ENCODE measurements at places on chromosomes 6 and 20. TPM values are rescaled to one million over a fixed set of nuclear protein-coding genes. Genes with fewer than 3 reads are reported as not detected.

The CTSA gene
- total RNA-seq, result 101 TPM

The HFE gene
- 1.4 TPM for total RNA-seq

The C20orf96 gene
- total RNA-seq, result 2.8 TPM

The CCR6 gene
- total RNA-seq, result 5.2 TPM

The TCF15 gene
- not detected for total RNA-seq

The PGBD1 gene
- total RNA-seq, result 1.2 TPM

The GRM1 gene
- total RNA-seq, result not detected

The OR12D3 gene
- not detected for total RNA-seq

The ZNF311 gene
- total RNA-seq, result 0.43 TPM

The SPATS1 gene
- total RNA-seq, result not detected

The MAPK13 gene
- total RNA-seq, result 44.9 TPM

The PRR18 gene
- total RNA-seq, result not detected

The PHF3 gene
- total RNA-seq, result 78.5 TPM

The CYP39A1 gene
- not detected for total RNA-seq

The PLCB1 gene
- total RNA-seq, result 15.1 TPM

The CD109 gene
- total RNA-seq, result 1.0 TPM

The SAMD5 gene
- total RNA-seq, result not detected

The ETV7 gene
- total RNA-seq, result 0.44 TPM

The DDO gene
- not detected for total RNA-seq

The ULBP3 gene
- total RNA-seq, result 0.79 TPM

The GLP1R gene
- total RNA-seq, result 0.07 TPM

The TAAR8 gene
- not detected for total RNA-seq

The LAMA5 gene
- total RNA-seq, result 4.3 TPM

The THEMIS gene
- 55.5 TPM for total RNA-seq

The PTCRA gene
- total RNA-seq, result not detected

The EPHA7 gene
- not detected for total RNA-seq

The MARCKS gene
- total RNA-seq, result 1.2 TPM

The SLC22A7 gene
- total RNA-seq, result not detected

The CPNE5 gene
- 1.8 TPM for total RNA-seq

The SLC22A16 gene
- total RNA-seq, result not detected

The PPIL6 gene
- total RNA-seq, result 0.93 TPM

The STMND1 gene
- total RNA-seq, result not detected

The OR2H1 gene
- not detected for total RNA-seq

The SLC35D3 gene
- not detected for total RNA-seq

The SOD2 gene
- 91.4 TPM for total RNA-seq

The CCDC170 gene
- not detected for total RNA-seq

The FOXQ1 gene
- not detected for total RNA-seq

The RUNX2 gene
- total RNA-seq, result 31.8 TPM

The E2F1 gene
- total RNA-seq, result 7.4 TPM

The CARMIL1 gene
- total RNA-seq, result 11.6 TPM

The FAM209B gene
- total RNA-seq, result 3.3 TPM

The BHLHE23 gene
- total RNA-seq, result not detected

The BNIP5 gene
- 0.09 TPM for total RNA-seq

The BPIFB1 gene
- total RNA-seq, result not detected
